Vein endothelial cell (primary cell): ENCODE measurements at places on chromosomes 5 and 9. TPM values are rescaled to one million over a fixed set of nuclear protein-coding genes. Genes with fewer than 3 reads are reported as not detected.

C9orf50 gene
- total RNA-seq, result not detected in 2 replicates

FAM221B gene
- not detected in 2 replicates for total RNA-seq

TRIM7 gene
- total RNA-seq, result 6.9 and 7.9 TPM in 2 replicates

CYLC2 gene
- total RNA-seq, result not detected in 2 replicates

NR6A1 gene
- total RNA-seq, result 1.1 and 1.3 TPM in 2 replicates

KCNMB1 gene
- 0.10 TPM in 1 of 2 replicates, not detected in the other for total RNA-seq

PCAT7 gene
- not detected in 2 replicates for total RNA-seq
